ENCODE measurements at places on chromosomes 5 and 9. TPM values are rescaled to one million over a fixed set of nuclear protein-coding genes. Genes with fewer than 3 reads are reported as not detected.

Gene PCDHA12
- total RNA-seq, result 0.18 TPM

Gene HTR4
- total RNA-seq, result not detected

Gene AKNA
- 6.3 TPM for total RNA-seq

Gene CFAP157
- total RNA-seq, result not detected

Gene KIAA1958
- 0.89 TPM for total RNA-seq

Gene SHOC1
- total RNA-seq, result 0.09 TPM

Gene NTNG2
- 4.2 TPM for total RNA-seq

Gene FRRS1L
- under 0.01 TPM for total RNA-seq

Gene ZNF366
- 0.05 TPM for total RNA-seq

Gene LHX2
- not detected for total RNA-seq

Gene PCSK5
- 10.7 TPM for total RNA-seq

Gene ISL1
- total RNA-seq, result 0.30 TPM

Gene SEPTIN8
- total RNA-seq, result 67.4 TPM

Gene S1PR3
- 11.9 TPM for total RNA-seq

Gene MYMK
- total RNA-seq, result not detected

Gene GABRP
- total RNA-seq, result not detected

Gene LCN9
- total RNA-seq, result not detected

Gene TEK
- total RNA-seq, result 89.3 TPM

Gene LCNL1
- total RNA-seq, result 0.88 TPM

Gene SPINK13
- not detected for total RNA-seq

Gene GRIN1
- not detected for total RNA-seq

Gene GLDC
- total RNA-seq, result under 0.01 TPM

Gene C1QTNF2
- total RNA-seq, result 0.32 TPM

Gene ANKRD18A
- not detected for total RNA-seq

Gene SNCAIP
- total RNA-seq, result 13.1 TPM

Data from smooth muscle cell of the umbilical artery (primary cell).